ENCODE measurements at places on chromosomes 5 and 9. TPM values are rescaled to one million over a fixed set of nuclear protein-coding genes. Genes with fewer than 3 reads are reported as not detected.
A peak's percentile ranks its signal among the peaks of the same experiment; 100 is the strongest.

- H3K4me3 ChIP-seq: no peak overlapping the region
- H3K27me3 ChIP-seq: peaks cover 5% of the 10 kb centered on the region
- no peaks in the 10 kb centered on the region for H3K4me1 ChIP-seq
- no peaks in the 10 kb centered on the region for H3K36me3 ChIP-seq
- no peak overlapping the region for H3K27ac ChIP-seq
- no peak for DNase-seq
Measured at GRCh38 chr5:125198270-125198974, 452.0 kb upstream of the ZNF608 start.

The TLX3 gene
- total RNA-seq: not detected

- H3K4me1 ChIP-seq: no peaks in the 10 kb centered on the region
- peaks cover 17% of the 10 kb centered on the region for H3K27me3 ChIP-seq
- H3K27ac ChIP-seq: no peak overlapping the region
- H3K4me3 ChIP-seq: no peak overlapping the region
- H3K36me3 ChIP-seq: peaks cover 2% of the 10 kb centered on the region
- no peak for DNase-seq
Measured at GRCh38 chr9:87803623-87804345, 77.9 kb downstream of the CTSL start.

The CCDC183 gene
- total RNA-seq: 0.72 TPM

DNA sequence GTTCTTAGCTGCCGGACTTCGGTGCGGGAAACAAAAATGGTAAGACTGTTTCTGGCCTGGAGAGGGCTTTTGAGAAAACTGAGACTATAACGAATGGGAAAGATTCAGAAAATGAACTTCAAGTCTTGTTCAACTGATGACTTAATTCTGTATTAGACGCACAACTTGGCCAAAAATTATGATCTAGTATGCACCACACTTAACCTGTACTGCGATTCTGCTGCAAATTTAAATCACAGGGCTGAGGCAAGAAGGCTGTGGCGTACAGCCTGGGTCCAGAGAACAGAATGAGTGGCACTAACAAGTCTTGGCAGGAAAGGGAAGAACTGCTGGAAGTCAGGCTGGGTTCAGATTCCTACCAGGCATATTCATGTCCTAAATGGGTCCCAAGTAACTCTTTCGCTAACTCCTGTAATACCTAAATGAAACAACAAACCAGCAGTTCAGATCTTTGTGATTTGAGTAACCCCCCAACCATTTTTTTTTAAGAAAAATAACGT lies 781 bp upstream of the COL23A1 start:
- H3K27ac ChIP-seq: no peak overlapping the region
- H3K4me3 ChIP-seq: peak overlapping the region; percentile 79
- peaks cover 5% of the 10 kb centered on the region for H3K4me1 ChIP-seq

GRCh38 chr5:115850744-115851416 lies 9.1 kb downstream of the AP3S1 start:
- no peak overlapping the region for H3K4me3 ChIP-seq
- peaks cover 4% of the 10 kb centered on the region for H3K36me3 ChIP-seq
- H3K27me3 ChIP-seq: no peaks in the 10 kb centered on the region
- DNase-seq: no peak
- H3K4me1 ChIP-seq: peaks cover 22% of the 10 kb centered on the region
- peak overlapping the region; percentile 82 for H3K27ac ChIP-seq

- H3K27me3 ChIP-seq: no peaks in the 10 kb centered on the region
- H3K4me1 ChIP-seq: no peaks in the 10 kb centered on the region
- no peaks in the 10 kb centered on the region for H3K36me3 ChIP-seq
- H3K27ac ChIP-seq: no peak overlapping the region
- no peak overlapping the region for H3K4me3 ChIP-seq
- DNase-seq: no peak
Measured at GRCh38 chr9:131892162-131892707, 152.4 kb upstream of the RAPGEF1 start.
